Dermis microvascular lymphatic vessel endothelial cell (primary cell): ENCODE measurements at places on chromosomes 5 and 9. TPM values are rescaled to one million over a fixed set of nuclear protein-coding genes. Genes with fewer than 3 reads are reported as not detected.

The MELK gene
- total RNA-seq: 8.7 and 19.9 TPM in 2 replicates

The ARID3C gene
- total RNA-seq: 0.25 TPM in 1 of 2 replicates, not detected in the other

DNA sequence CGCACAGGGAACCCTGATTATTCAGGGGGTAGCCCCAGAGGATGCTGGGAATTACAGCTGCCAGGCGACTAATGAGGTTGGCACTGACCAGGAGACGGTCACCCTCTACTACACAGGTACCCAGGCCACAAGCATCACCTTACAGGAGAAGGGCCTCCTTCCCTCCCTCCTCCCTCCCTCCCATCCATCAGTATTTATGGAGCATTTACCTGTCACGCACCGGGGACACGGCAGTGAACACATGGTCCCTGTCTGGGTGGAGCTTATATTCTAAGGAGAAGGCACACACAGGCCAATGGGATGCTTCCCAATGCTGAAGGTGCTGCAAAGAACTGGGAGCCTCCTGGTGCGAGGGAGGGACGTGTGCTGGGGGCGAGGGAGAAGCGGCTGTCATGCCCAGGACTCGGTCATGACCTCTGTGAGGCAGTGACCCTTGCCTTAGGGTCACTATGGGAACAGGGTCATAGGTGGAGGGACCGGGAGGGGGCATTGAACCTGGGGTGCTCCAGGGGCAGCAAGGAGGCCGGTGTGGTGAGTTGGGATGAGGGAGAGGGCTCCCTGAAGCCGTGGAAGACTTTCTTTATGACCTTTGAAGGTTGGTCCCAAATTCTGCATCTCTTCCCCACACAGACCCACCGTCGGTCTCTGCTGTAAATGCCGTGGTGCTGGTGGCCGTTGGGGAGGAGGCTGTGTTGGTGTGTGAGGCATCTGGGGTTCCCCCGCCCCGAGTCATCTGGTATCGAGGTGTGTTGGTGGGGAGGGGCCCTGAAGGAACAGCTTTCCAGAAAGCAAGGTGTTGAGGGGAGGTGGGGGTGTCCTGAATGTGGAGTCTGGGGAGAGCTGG lies 41.5 kb downstream of the HMCN2 start:
- DNase-seq: no peak

The PCDHGC5 gene
- 0.26 and 0.51 TPM in 2 replicates for total RNA-seq

GRCh38 chr9:98241357-98242300 lies 13.8 kb downstream of the TBC1D2 start:
- no peak for DNase-seq

The LHX2 gene
- not detected in 2 replicates for total RNA-seq

- DNase-seq: no peak
These were observed 37.0 kb upstream of the LRRTM2 start for GRCh38 chr5:138912093-138912492.

GRCh38 chr5:31113666-31114350 lies 79.7 kb upstream of the CDH6 start:
- DNase-seq: no peak

The UBE2QL1 gene
- 0.13 and 1.0 TPM in 2 replicates for total RNA-seq
